ENCODE measurements at places on chromosomes 7 and 10.

- H3K27me3 ChIP-seq, result no peaks in the 10 kb centered on the region
- H3K4me3 ChIP-seq, result no peak overlapping the region
- no peak overlapping the region for H3K27ac ChIP-seq
Observed at GRCh38 chr7:117674617-117675016, 194.8 kb downstream of the CFTR start.

GRCh38 chr7:39333701-39334100 is 232.5 kb upstream of the YAE1 start:
- no peaks in the 10 kb centered on the region for H3K36me3 ChIP-seq
- peaks cover 11% of the 10 kb centered on the region for H3K27me3 ChIP-seq
- no peak for DNase-seq
- H3K4me1 ChIP-seq, result peaks cover 4% of the 10 kb centered on the region
- no peak overlapping the region for H3K27ac ChIP-seq

- no peaks in the 10 kb centered on the region for H3K4me1 ChIP-seq
- no peaks in the 10 kb centered on the region for H3K36me3 ChIP-seq
- no peak for DNase-seq
- H3K27ac ChIP-seq, result no peak overlapping the region
- H3K27me3 ChIP-seq, result peaks cover 30% of the 10 kb centered on the region
- no peak overlapping the region for H3K4me3 ChIP-seq
Observed at GRCh38 chr10:7046615-7047014, 364.2 kb downstream of the SFMBT2 start.

DNA sequence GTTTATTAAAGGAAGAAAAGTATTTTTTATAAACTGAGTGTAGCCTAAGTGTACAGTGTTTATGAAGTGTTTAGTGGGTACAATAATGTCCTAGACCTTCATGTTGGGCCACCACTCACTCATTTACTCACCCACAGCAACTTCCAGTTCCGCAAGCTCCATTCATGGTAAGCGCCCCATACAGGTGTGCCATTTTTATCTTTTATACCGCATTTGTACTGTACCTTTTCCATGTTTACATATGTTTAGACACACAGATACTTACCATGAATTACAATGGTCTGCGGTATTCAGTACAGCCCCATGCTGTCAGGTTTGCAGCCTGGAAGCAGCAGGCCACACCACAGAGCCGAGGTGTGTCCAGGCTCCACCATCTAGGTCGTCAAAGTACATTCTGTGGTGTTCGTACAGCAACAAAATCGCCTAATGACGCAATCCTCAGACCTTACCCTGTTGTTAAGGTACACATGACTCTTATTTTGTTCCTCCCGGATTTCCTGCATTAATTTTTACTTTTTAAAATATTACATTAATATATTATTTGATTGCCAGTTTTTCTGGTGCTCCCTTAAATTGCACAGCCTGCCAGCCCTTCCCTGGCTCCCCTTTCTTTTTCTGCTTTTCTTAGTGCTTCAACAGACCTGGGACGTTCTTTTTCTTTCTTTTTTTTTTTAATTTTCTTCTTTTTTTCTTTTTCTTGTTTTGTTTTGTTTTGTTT is 881 bp upstream of the SSBP1 start:
- no peak for DNase-seq
- H3K4me1 ChIP-seq, result peaks cover 17% of the 10 kb centered on the region
- peak overlapping the region; percentile 98 for H3K27ac ChIP-seq
- peak overlapping the region; percentile 98 for H3K4me3 ChIP-seq
- H3K36me3 ChIP-seq, result peaks cover 14% of the 10 kb centered on the region

- peaks cover 34% of the 10 kb centered on the region for H3K36me3 ChIP-seq
- H3K4me1 ChIP-seq, result peaks cover 52% of the 10 kb centered on the region
- no peak for DNase-seq
- no peaks in the 10 kb centered on the region for H3K27me3 ChIP-seq
- peak overlapping the region; percentile 37 for H3K4me3 ChIP-seq
Observed at GRCh38 chr10:125124907-125125306, 35.5 kb downstream of the CTBP2 start.

GRCh38 chr7:75937958-75938786 is 23.2 kb downstream of the POR start:
- peak overlapping the region; percentile 61 for H3K27ac ChIP-seq
- DNase-seq, result no peak
- H3K4me3 ChIP-seq, result no peak overlapping the region

- H3K27ac ChIP-seq, result no peak overlapping the region
- no peaks in the 10 kb centered on the region for H3K27me3 ChIP-seq
- no peaks in the 10 kb centered on the region for H3K36me3 ChIP-seq
- no peaks in the 10 kb centered on the region for H3K4me1 ChIP-seq
- DNase-seq, result no peak
- H3K4me3 ChIP-seq, result no peak overlapping the region
Observed at GRCh38 chr7:29892231-29892630, 85.9 kb downstream of the WIPF3 start.

GRCh38 chr7:79683185-79683890 is 229.9 kb upstream of the MAGI2 start:
- H3K27ac ChIP-seq, result no peak overlapping the region
- H3K4me3 ChIP-seq, result no peak overlapping the region
- no peak for DNase-seq
- H3K36me3 ChIP-seq, result no peaks in the 10 kb centered on the region
- no peaks in the 10 kb centered on the region for H3K27me3 ChIP-seq
- no peaks in the 10 kb centered on the region for H3K4me1 ChIP-seq

DNA sequence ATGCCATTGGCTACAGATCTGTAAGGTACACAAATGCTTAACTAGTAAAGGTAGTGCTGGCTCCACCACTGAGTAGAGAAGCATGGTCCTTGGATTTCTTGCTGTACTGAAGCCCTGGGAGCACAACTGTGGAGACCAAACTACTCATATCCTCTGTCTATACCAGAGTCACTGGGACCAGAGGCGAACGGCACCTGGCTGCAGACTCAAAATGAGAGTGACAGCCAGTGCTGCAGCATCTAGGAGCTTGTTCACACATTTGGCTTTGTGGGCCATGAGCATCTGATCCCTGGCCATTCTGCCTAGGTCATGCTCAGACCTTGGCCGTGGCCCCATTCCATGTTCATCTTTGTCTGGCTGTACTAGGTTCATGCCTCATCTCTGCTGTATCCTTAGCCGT is 31.9 kb downstream of the LRRC18 start:
- peaks cover 6% of the 10 kb centered on the region for H3K27me3 ChIP-seq
- H3K27ac ChIP-seq, result no peak overlapping the region
- no peaks in the 10 kb centered on the region for H3K4me1 ChIP-seq
- H3K4me3 ChIP-seq, result no peak overlapping the region
- no peaks in the 10 kb centered on the region for H3K36me3 ChIP-seq
- peak; percentile 54 for DNase-seq

All from type B pancreatic cell (in vitro differentiated cells).